T-cell (primary cell): ENCODE measurements at places on chromosomes 7 and 10.

- no peak for DNase-seq
Measured at GRCh38 chr7:136883046-136883445, 14.6 kb downstream of the CHRM2 start.

DNA sequence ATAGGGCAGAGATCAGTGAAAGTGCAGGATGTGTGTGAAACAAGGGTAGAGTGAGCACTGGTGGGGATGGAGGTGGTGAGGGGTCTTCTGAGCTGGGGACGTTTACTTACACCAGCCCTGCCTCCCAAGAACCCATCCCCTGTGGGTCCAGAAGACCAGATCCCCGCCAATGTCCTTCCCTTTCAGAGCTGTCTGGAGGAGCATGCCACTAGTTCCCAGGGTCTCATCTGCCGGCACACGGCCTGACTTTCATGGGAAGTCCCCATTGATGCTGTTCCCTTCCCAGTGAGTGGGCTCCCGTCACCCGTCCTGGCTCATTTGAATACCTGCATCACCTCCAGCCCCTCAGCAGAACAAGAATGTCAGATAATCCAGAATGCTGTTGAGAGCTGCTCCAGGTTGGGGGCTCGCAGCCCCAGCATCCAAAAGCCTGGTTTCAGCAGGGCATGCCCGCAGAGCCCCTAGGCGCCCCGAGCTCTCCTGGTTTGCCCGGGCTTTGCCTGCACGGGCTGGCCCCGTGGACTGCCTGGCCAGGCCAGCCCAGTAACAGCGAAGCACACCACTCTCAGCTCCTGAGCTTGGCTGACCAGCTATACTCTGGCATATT lies 246.7 kb downstream of the MGMT start:
- DNase-seq, result no peak

- no peak for DNase-seq
Measured at GRCh38 chr7:18548534-18548933, 53.0 kb downstream of the HDAC9 start.

DNA sequence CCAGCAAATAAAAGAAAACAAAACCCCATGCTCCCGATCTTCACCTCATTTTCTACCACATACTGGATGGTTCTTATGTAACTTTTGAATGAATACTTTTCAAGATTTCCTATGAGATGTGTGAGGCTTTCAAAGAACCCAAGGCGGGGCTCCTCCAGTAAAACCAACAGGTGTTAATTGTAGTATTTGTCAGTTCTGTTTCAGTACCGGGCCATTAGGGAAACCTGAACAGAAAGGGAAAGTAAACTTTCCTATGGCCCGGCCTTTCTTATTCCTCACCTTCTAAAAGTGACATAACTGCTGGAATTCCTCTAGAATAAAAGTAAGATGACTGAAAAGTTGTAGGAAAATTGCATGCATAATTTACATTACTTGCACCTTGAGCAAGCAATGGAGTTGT lies 672.9 kb downstream of the MAGI2 start:
- no peak for DNase-seq

- DNase-seq, result no peak
Measured at GRCh38 chr7:32215697-32216096, 145.5 kb upstream of the PDE1C start.

DNA sequence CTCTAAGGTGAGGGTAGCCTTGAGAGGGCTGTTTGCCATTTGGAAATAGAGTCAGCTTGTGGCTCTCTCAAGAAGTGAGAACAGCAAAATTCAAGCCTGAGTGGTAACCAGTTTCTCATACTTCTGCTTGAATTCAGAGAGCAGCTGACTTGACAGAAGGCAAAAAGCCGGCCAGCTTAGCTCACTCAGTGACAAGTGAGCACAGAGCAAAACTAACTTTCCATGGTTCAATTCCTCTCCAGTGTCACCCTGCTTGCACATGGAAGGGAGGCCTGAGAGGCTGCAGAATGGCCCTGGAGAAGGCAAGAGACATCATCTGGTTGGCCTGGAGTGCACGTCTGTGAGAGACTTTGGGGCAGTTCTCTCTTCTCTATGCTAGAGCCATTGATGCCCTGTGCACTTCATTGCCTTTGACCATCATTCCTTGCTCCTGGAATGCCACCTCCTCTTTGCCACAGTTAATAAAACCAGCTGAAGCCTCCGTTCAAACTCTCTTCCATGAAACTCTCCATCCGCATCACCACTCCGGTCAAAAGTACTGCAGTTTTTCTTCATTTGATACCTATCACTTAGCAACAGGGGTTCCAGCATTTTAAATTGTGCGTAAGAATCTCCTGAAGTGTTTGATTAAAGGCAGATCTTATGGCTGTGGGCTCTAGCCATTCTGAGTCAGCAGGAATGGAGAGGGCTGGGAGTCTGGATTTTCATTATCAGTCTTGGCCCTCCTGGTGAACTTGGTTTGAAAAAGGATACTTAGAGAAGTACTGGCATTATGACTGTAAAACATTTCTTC lies 69.8 kb upstream of the PIK3CG start:
- DNase-seq, result no peak

DNA sequence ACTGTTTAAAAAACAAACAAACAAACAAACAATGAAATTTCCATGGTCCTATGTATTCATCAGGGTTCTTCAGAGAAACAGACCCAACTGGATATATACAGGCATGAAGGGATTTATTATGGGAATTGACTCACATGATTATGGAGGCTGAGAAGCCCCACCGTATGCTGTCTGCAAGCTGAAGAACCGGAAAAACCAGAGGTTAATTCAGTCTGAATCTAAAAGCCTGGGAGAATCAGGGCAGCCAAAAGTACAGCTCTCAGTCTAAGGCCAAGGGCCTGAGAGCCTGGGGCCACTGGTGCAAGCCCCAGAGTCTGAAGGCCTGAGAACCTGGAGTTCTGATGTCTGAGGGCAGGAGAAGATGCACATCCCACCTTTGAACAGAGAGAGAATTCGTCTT lies 163.5 kb downstream of the MDFIC start:
- no peak for DNase-seq

- no peak for DNase-seq
Measured at GRCh38 chr7:75920431-75921161, 5.6 kb downstream of the POR start.

DNA sequence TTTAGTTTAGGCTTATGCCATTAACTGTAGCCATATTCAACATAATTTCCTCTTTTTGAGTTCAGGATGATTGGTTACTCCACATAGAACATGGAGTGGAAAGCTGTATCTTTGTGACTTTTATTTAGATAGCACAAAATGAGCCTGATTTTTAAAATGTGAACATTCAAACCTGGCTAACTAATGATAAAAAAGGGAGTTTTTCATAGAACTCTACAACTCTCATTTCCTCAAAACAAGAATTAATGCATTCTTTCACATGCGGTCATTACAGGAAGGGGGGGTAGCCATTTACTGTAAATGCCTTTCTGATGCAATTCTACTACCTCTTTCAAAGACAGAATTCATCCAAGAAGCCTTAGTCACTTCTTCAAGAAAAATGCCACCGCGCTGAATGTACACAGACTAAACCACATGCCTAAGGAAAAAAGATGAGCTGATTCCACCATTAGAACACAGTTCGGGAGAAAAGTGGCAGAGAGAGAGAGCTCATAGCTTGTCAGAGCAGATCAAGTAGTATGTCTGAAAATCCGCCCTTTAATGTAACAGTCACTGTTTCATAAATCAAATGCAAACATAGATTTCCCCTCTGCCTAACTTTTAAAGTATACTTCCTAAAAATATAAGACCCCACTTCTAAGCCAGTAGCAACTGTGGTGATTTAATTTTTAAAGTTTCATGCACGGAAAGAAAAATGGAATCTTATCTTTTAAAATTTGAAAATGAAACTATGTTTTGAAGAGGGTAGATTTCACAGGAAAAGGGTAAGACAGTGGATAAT lies 226.4 kb upstream of the KLF14 start:
- peak; percentile 55 for DNase-seq

GRCh38 chr7:141001546-141001945 lies 13.2 kb downstream of the MRPS33 start:
- no peak for DNase-seq

DNA sequence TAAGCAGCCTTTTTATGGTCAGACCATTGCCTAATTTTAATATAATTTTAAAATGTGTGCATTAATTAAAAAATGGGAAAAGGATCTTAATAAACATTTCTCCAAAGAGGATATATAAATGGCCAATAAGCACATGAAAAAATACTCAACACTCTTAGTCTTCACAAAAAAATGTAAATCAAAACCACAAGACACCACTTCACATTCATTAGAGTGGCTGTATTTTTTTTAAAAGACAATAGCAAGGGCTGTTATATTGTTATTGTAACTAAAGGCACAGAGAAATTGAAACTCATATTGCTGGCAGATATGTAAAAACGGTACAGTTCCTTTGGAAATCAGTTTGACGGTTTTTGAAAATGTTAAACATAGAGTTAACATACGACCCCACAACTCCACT lies 3.2 kb upstream of the CROT start:
- no peak for DNase-seq

- DNase-seq, result no peak
Measured at GRCh38 chr7:35565927-35566326, 129.0 kb downstream of the HERPUD2 start.

GRCh38 chr7:141410353-141411000 lies 140.7 kb upstream of the AGK start:
- DNase-seq, result no peak

DNA sequence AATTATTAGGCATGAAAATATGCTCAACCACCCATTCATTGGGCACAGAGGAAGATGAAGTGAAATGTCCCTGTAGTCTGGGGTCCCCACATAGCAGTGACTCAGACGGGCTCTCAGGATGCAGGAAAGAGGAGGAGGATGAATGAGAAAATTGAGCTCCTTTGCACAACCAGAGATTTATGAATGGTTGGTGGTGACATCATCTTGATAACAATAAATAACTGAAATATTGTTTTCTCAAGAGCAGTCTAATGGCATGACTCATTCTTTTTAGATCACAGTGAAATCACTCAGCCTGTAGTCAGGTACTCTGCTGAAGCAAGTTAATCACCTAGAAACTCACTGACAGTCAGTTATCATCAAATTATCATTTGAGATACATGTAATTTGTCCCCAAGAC lies 254.1 kb downstream of the RELN start:
- DNase-seq, result no peak

- no peak for DNase-seq
Measured at GRCh38 chr7:117004899-117005298, 51.6 kb downstream of the ST7 start.

DNA sequence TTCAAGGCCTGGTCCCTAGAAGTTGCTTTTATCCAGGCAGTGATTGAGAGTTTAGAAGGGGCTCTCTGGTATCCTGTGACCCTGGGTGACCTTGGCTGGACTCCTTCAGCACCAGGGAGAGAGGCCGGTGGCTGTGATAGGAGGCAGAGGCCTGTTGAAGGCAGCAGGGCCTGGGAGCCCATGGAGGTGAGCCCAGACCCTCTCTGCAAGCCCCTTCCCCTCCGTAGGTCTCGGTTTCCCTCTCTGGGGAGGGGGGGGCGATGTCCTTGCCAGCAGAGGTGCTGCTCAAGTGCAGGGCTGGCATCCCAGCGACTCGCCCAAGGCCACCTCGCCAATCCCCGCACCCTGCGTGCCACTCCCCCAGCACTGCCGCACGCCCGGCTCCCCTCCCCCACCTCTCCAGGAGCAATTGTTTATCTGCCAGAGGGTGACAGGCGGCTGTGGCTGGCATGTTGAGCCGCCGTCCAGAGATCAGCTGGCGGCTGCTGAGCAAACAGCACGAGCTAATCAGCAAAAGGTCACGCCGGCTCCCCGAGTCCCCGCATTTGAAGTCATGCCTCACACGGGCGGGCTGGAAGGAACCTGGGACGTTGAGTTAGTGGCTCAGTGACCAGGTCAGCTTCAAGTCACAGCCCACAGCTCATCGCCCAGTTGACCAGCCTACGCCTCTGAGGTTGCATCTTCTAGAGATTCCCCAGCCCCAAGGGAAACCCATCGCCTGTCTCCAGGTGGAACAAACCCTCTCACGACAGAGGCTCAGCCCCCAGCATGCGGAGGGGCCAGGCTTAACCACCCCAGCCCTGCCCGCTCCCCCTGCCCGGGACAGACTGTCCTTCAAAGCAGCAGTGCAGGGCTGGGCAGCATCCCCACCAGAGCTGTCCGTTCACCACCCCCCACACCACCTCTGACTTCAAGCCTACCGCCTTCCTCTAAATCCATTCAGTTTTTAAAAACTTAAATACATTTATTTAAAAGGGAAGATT lies 43.7 kb downstream of the ELFN1 start:
- no peak for DNase-seq

- no peak for DNase-seq
Measured at GRCh38 chr10:117503244-117504205, 39.0 kb upstream of the EMX2 start.

GRCh38 chr10:114990586-114990985 lies 52.6 kb downstream of the TRUB1 start:
- no peak for DNase-seq

DNA sequence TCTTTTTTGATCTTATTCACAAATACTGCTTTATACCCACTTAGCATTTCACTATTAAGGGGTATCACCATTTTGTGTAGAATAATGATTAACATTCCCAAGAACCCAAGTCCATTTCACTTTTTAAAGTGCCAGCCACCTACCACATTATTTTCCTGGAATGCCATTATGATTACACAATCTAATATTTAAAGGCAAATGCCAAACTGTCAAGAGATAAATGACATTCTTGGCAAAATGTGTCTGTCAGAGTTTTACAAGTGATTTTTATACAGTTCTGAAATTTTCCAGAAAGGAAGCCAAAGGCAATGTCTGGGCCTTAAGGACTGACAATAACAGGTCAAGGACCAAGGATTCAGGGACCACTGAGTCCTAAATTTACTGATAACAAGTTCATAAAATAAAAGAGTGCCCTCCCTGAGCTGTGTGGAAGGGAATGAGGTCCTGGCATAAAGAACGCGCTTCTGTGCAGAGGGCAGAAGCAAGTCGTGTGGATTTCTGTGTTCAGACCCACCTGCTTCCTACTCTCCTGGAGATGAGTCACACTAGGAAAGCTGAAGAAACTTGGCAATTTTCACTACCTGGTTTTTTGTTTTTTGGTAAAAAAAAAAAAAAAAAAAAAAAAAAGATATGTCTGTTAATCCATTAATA lies 66.5 kb downstream of the UBE2H start:
- DNase-seq, result no peak

GRCh38 chr7:129609666-129610065 lies 1.9 kb upstream of the NRF1 start:
- no peak for DNase-seq

- no peak for DNase-seq
Measured at GRCh38 chr10:3010334-3010733, 57.0 kb upstream of the PFKP start.

GRCh38 chr10:117544004-117544701 lies 1.6 kb downstream of the EMX2 start:
- DNase-seq, result no peak

- DNase-seq, result no peak
Measured at GRCh38 chr10:21146436-21146789, 249.3 kb upstream of the NEBL start.

- DNase-seq, result no peak
Measured at GRCh38 chr10:30117812-30118501, 58.6 kb upstream of the JCAD start.

- no peak for DNase-seq
Measured at GRCh38 chr7:117164620-117165019, 158.2 kb downstream of the WNT2 start.
